ENCODE measurements at places on chromosomes 4 and X.

DNA sequence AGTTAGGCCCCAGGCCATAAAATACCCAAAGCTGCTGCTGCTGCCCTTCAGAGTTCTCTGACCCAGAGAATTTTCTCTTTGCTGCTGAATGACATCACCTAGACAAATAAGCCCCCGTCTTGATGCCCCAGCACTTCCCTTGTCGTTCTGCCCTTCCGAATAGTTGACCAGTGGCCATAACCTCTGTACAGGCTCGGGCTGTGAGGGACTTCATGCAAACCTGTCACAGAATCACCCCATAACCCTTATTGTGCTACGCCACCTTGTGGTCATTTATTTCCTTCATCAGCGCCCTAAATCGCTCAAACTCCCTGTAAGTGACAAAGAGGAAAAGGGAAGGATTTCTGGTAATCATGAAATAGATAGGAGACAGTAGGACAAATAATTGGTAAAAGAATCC is 18.8 kb downstream of the SPACA5 start:
- no peak for DNase-seq

DNA sequence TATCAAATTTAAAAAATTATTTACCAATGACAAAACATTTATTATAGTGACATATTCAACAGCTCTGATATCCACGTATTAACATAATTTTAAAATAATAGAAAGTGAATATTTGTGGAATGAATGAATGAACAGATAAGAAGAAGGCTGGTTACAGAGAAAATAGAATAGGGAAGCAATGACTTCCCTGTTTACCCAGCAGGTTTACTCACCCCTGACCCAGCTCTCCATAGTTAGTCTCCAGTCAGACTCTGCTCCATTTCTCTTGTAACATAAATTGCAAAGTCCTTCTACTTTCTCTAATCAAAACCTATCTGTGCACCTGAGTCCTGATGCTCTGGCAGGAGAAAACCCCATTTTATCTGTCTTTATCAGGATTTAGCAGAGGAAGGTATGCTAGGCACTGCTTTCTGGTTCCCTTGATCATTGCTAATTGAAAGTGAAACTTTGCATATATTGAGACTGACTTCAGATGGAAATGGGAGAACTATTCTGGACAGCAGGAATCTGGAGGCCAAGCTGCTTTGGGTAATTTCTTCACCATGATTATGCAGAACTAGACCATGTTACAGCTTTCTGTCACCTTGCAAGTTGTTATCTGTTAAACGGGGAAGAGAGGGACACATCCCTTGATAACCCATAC is 363.0 kb downstream of the FAT4 start:
- DNase-seq, result no peak

DNA sequence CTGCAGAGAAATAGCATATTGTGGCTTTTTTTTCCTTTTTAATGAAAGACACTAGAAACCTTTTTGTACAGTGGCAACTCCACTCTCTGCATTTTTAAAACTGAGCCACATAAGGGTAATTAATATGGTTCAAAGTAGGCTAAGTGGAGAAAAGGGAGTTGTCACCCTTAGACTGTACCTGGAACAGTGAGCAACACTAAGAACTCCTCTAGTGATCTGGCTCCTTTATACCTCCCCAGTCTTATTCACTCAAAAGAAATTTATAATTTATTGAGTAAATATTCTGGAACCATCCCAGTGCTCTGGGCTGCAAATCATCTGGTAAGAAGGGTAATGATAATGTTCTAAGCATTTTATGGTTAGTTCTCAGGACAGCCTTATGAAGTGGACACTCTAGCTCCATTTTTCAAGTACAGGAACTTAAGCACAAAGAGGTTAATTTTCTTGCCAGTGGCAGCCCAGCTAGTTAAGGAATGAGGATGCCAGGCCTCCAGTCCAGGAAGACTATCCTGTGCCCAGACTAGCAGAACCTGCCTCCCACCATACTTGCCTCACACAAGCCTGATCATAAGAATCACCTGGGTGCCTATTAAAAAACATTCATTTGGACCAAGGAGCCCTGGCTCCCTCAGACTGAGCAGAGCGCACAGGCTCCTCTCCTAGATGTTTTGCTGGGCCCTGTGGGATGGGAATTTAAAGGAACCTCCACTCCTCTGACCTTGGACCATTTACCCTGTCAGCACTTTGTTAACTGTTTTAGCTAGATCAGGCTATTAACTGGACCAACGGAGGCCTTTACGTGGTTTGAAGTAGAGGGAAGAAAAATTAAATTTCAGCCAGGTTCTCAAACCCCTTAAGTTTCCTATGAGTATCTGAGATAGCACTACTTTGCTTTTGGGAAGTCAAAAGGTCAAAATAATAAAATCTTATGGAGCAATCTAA is 102.6 kb downstream of the PDE5A start:
- DNase-seq, result no peak

DNA sequence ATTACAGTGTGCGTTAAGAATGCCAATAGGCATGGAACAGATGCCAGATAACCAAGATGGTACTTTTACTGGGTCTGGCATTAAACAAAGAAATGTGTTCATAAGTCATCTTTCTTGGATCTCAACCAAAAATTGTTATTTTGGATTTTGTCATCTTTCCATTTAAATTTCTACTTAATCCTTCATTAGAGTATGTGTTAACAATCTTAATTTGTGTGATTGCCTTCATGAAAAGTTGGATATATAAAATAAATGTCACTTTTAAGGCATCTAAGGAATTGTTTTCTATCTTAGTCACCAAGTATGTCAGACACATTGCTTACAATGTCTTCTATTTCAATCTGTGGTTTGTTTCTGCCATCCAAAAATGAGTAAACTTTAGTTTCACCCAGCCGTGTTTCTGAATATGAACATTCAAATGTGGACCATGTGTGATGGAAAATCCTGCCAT is 87.5 kb downstream of the PALLD start:
- DNase-seq, result no peak

GRCh38 chr4:33162122-33162521 is 2442.0 kb downstream of the PCDH7 start:
- DNase-seq, result no peak

- DNase-seq, result no peak
Measured at GRCh38 chr4:76984127-76984526, 34.6 kb downstream of the SEPTIN11 start.

GRCh38 chr4:26321373-26322221 is 783 bp downstream of the RBPJ start:
- DNase-seq, result no peak

GRCh38 chrX:26414534-26414933 is 198.6 kb downstream of the MAGEB5 start:
- no peak for DNase-seq

DNA sequence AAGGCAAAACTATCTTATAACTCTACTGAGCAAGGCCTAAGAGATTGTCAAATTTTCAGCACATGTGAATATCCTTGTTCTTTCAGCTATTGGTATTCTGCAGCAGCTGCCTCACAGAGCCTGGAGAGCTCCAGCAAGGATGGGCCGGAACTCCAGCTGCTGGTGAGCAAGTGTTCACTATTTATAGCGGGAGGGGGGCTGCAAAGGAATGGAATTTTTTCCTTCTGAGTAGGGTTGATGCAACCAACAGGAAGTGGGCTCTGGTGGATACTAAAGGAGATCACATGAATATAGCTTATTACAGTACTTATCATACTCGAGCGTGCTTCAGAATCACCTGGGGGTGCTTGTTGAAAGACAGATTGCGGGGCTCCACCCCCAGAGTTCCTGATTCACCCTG is 20.2 kb upstream of the SETD7 start:
- no peak for DNase-seq

DNA sequence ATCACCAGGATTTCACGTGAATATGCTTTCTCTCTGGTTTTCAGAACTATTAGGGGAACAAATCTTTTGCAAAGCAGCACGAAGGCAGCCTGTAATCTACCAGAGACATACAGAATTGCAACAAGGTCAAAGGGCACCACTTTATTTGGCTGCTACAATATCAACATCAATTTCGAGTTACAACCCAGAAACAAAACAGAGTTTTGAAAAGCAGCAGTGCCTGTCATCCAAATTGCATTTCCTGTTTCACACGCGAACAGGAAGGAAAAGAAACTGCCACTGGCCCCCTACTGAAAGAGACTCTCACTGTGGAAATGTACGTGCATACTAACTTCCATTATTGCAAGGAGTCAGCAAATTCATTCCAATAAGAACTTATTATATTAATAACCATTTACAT is 17.1 kb upstream of the C1QTNF7 start:
- no peak for DNase-seq

- no peak for DNase-seq
Measured at GRCh38 chrX:37472836-37473235, 98.6 kb upstream of the LANCL3 start.

- no peak for DNase-seq
Measured at GRCh38 chr4:52869196-52869595, 7.1 kb downstream of the RASL11B start.

DNA sequence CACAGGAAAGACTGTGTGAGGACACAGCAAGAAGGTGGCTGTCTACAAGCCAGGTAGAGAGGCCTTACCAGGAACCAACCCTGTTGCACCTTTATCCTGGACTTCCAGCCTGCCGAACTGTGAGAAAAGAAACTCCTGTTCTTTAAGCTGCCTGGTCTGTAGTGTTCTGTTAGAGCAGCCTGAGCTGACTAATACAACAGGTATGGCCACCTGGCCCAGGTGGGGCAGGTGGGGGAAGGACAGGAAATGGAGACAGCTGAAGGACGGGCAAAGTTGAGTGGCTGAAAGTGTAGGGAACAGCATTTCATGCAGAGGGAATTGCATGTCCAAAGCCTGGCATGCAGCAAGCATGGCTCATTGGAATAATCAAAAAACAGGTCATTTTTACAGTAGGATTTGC is 35.1 kb downstream of the CYTL1 start:
- no peak for DNase-seq

GRCh38 chrX:30230395-30230794 is at the start of gene MAGEB3:
MAGEB3 (plus strand) TSS chrX:30230657; CDS start chrX:30235925, 5,268 bp downstream.
- DNase-seq, result no peak

DNA sequence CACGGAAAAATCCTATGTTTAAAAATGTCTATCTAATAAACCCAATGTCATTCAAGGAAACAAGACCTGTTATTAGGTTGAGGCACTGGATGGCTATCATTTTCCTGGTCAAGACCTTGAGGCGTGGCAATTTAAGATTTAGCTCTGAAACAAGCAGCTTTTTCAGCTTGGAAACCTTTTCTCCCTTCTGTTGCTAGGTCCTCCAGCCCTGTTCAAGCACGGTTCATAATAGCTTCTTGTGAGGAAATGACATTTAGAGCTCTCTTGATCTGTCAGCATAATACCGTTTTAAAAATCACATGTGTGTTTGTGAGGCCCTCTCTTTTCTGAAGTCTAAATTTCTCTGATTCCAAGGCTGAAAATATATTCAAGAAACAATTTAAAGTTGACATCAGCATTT is 133.6 kb upstream of the GRPR start:
- DNase-seq, result no peak

GRCh38 chr4:152970102-152970820 is 34.1 kb downstream of the FHDC1 start:
- DNase-seq, result no peak

- no peak for DNase-seq
Measured at GRCh38 chrX:49001521-49002090, 458 bp downstream of the GRIPAP1 start.

DNA sequence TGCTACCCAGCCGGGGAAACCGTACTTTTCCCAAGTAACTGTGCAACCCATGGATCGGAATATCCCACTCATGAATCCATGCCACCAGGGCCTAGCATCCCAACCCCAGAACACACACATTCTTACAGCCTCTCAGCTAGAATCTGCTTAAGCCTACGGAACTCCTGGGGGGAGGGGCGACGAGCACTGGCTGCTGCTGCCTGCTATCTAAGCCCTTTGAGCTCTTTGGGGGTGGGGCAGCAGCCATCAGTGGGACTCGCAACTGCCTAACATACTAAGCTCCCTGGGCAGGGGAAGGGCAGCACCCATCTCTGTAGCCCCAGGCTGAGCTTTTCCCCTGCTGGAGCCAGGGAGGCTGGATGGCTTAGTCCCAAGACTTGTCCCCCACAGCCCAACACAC is 28.6 kb downstream of the NUDT10 start:
- DNase-seq, result no peak

- DNase-seq, result no peak
Measured at GRCh38 chr4:140315019-140315418, 58.4 kb upstream of the SCOC start.

DNA sequence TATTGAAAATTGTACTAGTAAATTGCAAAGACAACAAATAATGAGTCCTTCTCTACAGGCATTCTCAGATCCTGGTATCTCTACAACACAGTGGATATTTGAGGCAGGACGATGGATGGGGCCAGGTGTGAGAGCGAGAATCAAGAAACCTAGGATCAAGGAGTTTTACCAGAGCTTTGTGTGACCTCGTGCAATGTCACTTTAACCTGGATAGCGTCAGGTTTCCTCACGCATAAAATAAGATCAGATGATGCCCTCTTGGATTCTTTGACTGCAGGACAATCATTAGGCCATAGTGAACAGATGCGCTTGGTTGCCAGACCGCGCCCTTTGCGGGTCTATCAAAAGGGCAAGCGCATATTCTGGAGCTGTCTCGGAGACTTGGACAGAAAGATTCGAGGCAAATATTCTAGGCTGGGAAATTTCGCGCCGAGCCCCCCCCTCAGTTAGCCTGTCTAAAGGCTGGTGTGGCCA is 66.6 kb downstream of the FBXO8 start:
- DNase-seq, result no peak

DNA sequence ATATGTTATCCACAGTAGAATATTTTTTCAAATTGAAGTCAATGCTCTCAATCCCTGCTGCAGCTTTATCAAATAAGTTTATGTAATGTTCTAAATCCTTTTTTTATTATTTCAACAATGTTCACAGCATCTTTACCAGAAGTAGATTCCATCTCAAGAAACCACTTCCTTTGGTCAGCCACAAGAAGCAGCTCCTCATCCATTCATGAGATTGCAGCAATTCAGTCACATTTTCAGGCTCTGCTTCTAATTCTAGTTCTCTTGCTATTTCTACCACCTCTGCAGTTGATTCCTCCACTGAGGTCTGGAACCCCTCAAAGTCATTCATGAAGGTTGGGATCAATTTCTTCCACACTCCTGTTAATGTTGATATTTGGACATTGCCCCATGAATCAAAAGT is 2301.3 kb upstream of the TENM3 start:
- no peak for DNase-seq

DNA sequence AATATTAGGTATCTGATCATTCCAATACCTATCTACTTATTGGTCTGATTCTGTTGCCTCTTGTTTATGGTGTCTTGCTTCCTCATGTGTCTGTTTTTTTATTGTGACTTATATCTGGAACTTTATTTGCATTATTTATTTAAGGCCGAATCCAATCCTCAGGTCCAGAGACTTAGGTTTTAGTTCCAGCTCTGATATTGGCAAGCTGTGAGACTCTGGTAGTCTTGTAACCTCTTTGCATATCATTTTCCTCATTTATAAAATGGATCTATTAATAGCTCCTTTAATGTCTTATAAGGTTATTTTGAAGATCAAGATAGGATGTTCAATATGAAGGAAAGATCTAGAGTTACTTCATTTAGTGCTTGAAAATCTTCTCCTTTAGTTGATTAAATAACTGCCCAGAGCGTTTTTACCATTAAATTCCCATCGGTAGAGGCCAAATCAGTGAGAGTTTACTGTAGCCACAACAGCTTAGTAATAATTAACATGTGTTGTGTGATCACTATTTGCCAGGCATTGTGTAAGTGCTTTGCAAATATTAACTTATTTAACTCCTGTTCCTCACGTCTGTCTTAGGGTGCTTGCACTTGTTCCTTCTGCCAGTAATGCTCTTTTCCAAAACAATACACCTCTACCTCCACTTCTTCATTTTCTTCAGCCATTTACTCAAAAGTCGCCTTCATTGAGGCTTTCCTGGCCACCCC is 82.2 kb downstream of the CC2D2A start:
- no peak for DNase-seq

- no peak for DNase-seq
Measured at GRCh38 chrX:108323751-108324150, 114.5 kb downstream of the COL4A6 start.

Data from stimulated activated CD8-positive, alpha-beta memory T cell treated with anti-CD3 and anti-CD28 coated beads, Interleukin-15, amount 100 ng/mL, for 1 hour (primary cell).